ENCODE measurements at places on chromosomes 12 and 14. TPM values are rescaled to one million over a fixed set of nuclear protein-coding genes. Genes with fewer than 3 reads are reported as not detected.

GRCh38 chr14:74670726-74671411, 42.0 kb downstream of the AREL1 start:
- no peak for DNase-seq

The EPYC gene
- 0.28 TPM for polyA plus RNA-seq

DNA sequence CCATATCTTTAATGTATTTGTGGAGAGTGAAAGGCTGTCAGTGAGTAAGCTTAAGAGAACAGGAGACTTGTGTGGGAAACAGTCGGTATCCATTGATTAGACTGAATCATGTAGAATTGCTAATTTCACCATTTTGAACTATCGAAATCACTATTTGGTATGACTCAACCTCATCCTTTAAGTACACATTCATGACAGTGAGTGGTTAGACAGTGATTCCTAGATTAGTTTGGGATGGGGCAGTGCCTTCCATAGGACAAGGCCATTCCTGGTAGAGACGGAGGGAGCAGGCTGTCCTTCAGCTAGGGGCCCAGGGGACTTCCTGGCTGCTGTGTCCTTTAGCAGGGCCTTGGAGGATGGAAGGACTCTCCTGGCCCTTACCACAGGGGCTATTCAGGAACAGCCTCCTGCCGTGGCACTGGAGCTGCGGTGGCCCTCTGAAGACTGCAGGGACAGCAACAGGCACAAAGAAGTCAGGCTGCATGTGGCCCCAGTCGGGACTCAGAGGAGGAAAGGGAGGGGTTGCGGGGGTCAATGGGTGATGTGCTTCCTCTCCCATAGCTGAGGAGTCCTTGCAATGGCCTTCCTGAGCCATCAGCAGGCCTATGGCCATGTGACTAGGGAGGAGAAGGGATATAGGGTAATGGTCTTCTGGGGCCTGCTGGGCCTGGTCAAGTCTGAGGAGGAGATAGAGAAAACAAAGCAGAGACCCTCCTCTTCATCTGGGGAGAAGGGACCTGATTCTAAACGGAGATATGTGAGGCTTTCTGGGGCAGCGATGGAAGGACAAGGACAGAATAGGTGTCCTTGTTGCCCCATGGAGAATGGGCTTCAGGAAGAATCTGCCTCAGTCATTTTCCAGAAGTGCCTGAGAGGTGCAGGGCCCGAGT, 11.2 kb downstream of the SERPINA1 start:
- DNase-seq, result no peak

The SGPP1 gene
- 26.5 TPM for polyA plus RNA-seq

The ASPG gene
- 15.8 TPM for polyA plus RNA-seq

DNA sequence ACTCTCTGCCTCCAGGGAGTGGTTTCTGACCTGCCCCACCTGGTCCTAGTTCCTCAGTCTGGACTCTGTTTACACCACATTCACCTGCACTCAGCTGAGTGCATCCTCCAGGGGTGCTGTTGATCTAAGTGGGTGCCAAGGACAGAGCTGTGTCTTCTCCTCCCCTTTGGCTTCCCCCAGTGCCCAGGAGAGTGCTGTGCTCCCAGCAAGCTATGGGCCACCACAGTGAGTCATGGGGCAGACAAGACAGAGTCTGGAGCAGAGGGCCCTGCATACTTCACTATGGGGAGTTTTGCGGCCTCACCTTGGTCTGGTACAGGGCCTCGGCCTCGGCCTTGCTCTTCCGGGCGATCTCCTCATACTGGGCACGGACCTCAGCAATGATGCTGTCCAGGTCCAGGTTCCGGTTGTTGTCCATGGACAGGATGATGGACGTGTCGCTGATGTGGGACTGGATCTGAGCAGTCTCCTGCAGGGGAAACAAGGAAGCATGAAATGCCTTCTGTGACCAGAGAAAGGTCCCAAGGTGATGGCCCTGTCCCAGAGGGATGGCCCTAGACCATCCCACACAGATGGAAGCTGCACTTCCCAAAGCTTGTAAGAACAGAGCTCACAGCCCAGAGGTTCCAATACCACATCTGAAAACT, 4.9 kb downstream of the KRT73 start:
- DNase-seq, result no peak

Measured in right lung (tissue), 10 donors.